Panc1 (cell line): ENCODE measurements at places on chromosomes 1 and 21.
A peak's percentile ranks its signal among the peaks of the same experiment; 100 is the strongest.

GRCh38 chr1:54965624-54966340, 14.6 kb upstream of the TMEM61 start:
- DNase-seq = no peak

- no peak for DNase-seq
Measured at GRCh38 chr1:91653183-91653582, 152.5 kb downstream of the CDC7 start.

DNA sequence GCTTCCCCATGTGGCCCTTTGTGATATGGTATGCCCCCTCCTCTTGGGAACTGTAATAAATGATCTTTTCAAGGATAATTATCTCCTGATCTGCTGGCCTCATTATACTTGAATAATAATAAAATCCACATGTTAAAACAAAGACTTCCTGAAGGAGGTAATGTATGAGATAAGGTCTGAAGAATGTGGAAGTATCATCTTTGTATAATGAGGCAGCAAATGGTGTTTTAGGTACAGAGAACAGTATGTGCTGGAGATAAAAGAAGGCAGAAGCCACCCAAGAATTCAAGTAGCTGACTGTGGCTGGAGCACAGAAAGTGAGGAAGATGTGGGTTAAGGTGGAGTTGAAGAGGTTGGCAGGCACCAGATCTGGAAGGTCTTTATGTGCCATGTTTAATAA, 12.8 kb upstream of the COG2 start:
- no peak for DNase-seq

DNA sequence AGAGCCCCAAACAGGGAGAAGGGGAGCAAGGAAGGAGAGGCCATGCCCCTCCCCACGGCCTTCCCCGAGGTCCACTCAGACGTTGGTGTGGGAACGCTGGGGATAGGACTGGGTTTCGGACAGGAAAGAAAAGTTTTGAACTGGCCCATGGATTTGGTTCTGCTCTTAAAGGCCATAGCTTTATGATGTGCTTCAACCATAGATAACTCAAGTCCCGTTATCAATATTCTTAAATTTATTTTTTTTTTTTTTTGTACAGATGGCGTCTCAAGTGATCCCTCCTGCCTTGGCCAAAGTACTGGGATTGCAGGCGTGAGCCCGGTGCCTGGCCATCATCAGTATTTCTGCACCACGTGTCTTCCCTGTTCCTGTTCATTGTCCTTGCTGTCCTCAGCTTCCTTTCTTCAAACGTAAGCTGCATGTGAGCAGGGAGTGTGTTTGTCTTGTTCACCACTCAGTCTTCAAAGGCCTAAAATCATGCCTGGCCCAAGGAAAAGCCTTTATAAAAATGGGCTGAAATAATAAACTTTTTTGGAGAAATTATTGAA, 820 bp upstream of the KRTAP10-1 start:
- no peak for DNase-seq

- peak; percentile 4 for DNase-seq
Measured at GRCh38 chr1:32651461-32652073, 559 bp downstream of the RBBP4 start.

GRCh38 chr1:3676581-3677470, 24.5 kb downstream of the TP73 start:
- DNase-seq = no peak

DNA sequence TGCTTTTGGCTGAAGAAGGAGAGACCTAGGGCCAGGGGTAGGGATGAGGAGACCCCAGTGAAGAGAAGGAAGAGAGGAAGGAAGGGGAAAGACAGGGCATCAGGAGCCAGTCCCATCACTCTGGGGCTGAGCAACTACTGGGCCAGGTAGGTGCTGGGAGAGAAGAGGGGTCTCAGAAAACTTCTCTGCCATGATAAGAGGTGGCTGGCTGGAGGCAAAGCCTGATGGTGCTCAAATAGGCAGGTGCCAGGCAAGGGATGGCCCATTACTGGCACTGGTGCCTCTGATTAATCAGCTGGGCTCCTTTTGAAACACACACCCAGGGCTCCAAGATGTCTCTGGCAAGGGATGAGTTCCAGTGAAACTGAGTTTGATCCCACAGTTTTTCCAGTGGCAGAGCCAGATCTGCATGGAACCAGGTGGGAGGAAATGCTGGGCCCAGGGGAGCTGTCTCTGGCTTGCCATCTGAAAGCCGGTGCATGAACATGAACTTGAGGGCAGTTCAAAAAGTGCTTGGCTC, 2.8 kb downstream of the CSF1 start:
- no peak for DNase-seq

DNA sequence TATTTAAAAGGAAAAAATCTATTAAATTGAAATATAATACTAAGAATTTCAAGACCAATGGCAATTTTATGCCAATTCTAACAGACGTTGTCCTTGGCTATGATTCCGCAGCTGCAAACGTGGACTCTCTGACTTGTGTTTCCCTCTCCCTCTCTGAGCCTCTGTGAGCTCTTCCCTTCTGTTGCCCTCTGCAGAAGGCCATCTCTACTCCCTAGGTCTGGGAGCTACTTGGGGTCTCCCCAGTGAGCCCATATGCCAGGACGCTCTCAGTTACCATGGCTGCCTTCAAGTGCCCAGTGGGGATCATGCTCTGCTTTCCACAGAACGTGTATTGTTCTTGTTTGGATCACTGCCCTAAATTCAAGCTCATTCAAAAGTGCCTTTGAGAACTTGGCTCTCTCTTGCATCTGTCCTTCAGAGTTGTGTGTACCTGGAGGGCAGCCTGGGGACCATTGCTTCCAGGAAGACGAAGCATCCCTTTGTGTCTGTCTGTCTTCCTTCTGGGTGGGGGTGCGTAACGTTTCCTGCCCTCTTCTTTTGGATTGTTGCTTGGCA, 97.5 kb upstream of the TSPAN2 start:
- DNase-seq = no peak

GRCh38 chr1:26019641-26020315, 1.8 kb upstream of the EXTL1 start:
- DNase-seq = no peak

DNA sequence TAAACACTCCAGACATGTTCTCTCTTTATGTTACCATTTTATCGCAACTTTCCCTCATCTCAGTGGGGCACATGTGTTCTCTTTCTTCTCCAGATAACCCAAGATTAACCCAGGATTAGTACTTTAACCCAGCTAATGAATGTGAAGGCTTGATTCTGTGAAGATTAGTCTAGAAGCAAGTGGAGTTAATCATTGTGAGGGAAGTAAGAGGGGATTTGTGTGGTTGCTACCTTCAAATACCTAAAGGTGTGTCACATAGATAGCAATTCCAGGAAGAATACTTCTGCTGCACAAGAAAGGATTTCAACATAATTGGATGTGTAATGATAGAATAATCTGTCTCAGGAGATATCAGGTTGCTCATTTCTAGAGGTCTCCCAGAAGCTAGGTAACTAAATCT, 327.1 kb downstream of the PBX1 start:
- DNase-seq = no peak

DNA sequence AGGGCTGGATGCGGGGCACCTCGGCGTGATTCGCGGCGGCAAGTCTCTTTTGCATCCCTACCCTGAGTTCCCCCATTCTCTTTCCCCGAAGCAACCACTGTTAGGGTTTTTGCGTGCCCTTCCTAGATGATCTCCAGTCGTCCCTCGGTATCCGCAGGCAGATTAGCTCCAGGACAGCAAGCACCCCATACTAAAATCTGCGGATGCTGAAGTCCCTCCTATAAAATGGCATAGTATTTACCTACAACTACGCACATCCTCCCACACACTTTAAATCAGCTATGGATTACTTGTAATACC, 22.8 kb upstream of the CFAP126 start:
- no peak for DNase-seq

GRCh38 chr21:26397545-26397944, 175.5 kb downstream of the CYYR1 start:
- no peak for DNase-seq

GRCh38 chr1:27471477-27471876, 18.5 kb downstream of the WASF2 start:
- DNase-seq = no peak

- DNase-seq = no peak
Measured at GRCh38 chr1:20830378-20830777, 43.3 kb upstream of the HP1BP3 start.

DNA sequence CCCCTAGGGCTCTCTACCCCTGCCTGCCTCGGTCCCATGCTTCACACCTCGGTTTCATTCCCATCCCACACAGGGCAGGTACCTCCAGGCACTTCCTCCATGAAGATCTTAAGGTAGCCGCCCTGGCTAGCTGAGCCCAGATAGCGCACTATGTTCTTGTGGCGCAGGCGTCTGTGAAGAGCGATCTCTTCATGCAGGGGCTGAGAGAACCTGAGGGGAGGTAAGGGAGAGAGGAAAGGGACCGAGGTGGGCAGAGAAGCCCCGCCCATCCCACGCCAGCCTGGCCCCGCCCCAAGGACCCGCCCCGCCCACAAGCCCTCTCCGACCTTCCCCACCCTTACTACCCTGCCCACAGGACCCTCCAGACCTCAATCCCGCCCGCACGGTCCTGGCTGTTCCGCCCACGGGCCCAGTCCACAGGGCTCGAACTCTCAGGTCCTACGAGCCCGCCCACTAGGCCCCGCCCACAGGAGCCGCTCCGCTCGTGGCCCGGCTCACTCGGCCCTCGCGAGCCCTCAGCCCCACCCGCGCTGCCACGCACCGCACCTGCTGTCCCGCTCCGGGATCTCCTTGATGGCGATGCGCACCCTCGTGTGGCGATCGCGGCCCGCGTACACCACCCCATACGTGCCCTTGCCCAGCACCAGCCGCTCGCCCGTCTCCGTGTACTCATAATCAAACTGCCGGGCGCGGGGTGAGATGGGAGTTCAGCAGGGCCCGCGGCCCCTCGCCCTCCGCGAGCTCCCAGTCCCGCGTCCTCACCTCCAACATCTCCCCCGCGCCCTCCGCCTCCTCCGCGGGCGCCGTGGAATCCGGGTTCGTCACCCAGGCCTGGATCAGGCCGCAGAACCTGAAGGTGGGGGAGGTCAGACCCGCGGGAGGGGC, 6.4 kb downstream of the MAP3K6 start:
- DNase-seq = no peak

GRCh38 chr21:43921979-43922945, 57.2 kb downstream of the AGPAT3 start:
- DNase-seq = no peak

GRCh38 chr1:207971331-207972219, 60.6 kb upstream of the CD34 start:
- DNase-seq = no peak
